ENCODE measurements at places on chromosomes 7 and 10.
A peak's percentile ranks its signal among the peaks of the same experiment; 100 is the strongest.

- no peak for DNase-seq
These were observed 70.6 kb upstream of the GRB10 start for GRCh38 chr7:50853311-50853710.

GRCh38 chr7:2107386-2108070 lies 125.2 kb downstream of the MAD1L1 start:
- no peak for DNase-seq

DNA sequence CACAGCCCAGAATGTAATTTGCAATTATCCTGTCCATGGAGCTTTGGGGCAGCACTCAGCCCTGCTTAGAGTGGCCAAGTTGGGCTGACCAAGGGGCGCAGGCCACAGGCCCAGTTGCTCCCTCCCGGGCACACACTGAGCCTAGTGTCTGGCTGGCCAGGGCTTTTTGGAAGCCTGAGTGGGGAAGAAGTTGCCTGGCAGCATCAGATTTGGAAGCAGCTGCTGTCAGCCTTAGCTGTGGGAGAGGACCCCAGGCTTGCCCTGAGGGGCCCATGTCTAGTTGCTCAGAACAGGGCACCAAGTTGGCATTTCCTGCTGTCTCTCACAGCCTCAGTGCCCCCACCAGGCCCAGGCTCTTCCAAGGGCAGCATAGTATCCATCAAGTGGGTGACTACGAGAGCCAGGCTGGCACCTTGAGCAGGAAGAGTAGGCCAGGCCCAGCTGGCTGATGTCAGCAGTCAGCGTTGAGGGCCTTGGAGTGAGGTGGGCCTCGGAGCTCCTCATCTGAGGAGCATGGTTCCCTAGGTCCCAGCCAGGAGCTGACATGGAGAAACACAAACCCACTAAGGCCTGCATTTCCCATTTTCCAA lies 14.4 kb downstream of the ANTXRL start:
- no peak for DNase-seq

GRCh38 chr10:1598393-1599153 lies 138.8 kb downstream of the ADARB2 start:
- DNase-seq = no peak

- DNase-seq = no peak
These were observed 305.9 kb downstream of the GATA3 start for GRCh38 chr10:8360365-8360764.

- DNase-seq = no peak
These were observed 79.3 kb upstream of the PPP2R2D start for GRCh38 chr10:131821378-131822012.

GRCh38 chr7:95737828-95738505 lies 34.4 kb upstream of the DYNC1I1 start:
- no peak for DNase-seq

- peak; percentile 51 for DNase-seq
These were observed 70.9 kb downstream of the DAGLB start for GRCh38 chr7:6376820-6377219.

- no peak for DNase-seq
These were observed 4.1 kb downstream of the OR9A4 start for GRCh38 chr7:141920281-141920680.

- no peak for DNase-seq
These were observed 165.8 kb downstream of the INHBA start for GRCh38 chr7:41536873-41537665.

- DNase-seq = no peak
These were observed 35.6 kb downstream of the SYPL1 start for GRCh38 chr7:106076537-106076936.

- DNase-seq = peak; percentile 94
These were observed 3.9 kb upstream of the MACC1 start for GRCh38 chr7:20220921-20221547.

GRCh38 chr7:113209449-113210203 lies 91.3 kb upstream of the SMIM30 start:
- no peak for DNase-seq

GRCh38 chr10:11177926-11178471 lies 160.3 kb downstream of the CELF2 start:
- peak; percentile 67 for DNase-seq

DNA sequence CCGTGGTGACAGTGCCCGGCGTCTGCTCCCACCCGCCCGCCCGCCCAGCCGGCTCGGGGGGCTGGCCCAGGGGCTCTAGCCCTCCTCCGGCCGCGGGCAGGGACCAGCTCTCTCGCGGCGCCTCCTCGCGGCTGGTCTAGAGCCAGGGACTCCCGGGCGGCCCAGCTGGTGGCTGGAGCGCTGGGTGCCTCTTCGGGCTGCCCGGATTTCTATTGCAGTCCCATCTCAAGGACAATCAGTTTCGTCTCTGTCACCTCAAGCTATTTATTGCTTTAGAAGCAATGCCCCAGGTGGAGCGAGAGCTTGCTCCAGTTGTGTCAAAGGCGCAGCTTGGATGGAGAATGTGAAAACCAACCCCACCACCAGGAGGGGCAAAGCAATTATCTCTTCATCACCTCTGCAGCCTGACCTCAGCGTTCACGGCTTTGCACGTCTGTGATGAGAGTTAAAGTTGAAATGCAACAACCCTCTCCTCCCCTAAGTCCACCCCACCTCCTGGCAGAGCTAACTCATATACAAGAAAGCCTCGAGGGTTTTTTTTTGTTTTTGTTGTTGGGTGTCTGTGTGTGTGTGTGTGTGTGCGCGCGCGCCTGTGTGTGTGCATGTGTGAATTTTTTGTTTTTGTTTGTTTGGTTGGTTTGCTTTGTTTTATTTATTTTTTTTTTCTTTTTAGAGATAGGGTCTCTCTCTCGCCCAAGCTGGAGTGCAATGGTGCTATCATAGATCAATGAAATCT lies at the start of gene ITGA8:
Gene ITGA8, minus strand, starts transcription at position 24 of the 736 bp plus-strand sequence. CDS start 151 bp downstream, outside the sequence.
- peak; percentile 4 for DNase-seq

GRCh38 chr7:1895664-1896515 lies 225.8 kb downstream of the ELFN1 start:
- no peak for DNase-seq

- DNase-seq = peak; percentile 22
These were observed 199.9 kb upstream of the GRB10 start for GRCh38 chr7:50982626-50983025.

- DNase-seq = no peak
These were observed 20.7 kb downstream of the FGFR2 start for GRCh38 chr10:121577568-121577967.

DNA sequence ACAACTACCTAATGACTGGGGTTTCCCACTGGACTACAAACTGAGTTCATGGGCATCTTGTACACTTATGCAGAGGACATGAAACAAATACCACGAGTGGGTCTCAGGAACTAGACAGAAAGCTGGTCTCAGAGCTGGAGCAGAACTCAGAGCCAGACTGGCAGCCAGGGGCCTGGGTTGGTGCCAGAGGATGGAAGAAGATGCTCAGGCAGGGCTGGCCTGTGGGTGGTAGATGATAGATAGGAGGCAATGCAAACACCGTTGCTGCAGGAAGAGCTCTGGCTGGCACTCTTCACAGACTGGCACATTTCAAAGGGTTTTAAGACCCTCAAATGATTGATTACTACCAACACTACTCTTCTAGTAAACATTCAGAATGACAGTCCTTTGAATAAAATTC lies 28.8 kb downstream of the ENO4 start:
- DNase-seq = no peak

DNA sequence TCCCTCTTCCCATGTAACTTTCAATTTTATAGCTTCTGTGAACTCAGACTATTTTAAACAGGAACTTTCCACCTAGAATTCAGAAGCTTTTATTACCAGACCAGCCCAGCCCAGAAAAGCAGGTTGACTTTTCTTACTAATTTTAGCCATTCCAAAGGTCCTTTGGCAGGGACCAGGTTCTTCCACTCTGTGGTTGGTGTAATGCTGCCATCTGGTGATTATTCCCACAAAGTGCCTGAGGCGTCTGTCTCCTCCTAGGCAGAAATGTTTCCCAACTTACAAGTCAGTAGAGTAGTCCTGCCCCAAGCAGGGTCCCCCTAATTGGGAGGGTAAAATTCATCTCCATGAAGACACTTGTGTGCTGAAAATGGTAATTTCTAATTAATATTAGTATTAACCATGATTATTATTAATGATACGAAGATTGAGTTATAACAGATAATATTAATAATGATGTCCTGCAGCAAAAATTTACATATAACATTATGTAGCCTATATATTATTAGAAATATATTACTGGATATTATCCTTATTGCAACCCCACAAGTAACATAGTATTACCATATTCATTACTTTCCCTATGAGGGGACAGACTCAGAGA lies 53.0 kb upstream of the PPP1R17 start:
- peak; percentile 68 for DNase-seq

- no peak for DNase-seq
These were observed 272.6 kb upstream of the NPSR1 start for GRCh38 chr7:34385384-34385783.

- DNase-seq = peak; percentile 74
These were observed 650.5 kb upstream of the SORCS1 start for GRCh38 chr10:107814865-107815487.

- DNase-seq = no peak
These were observed 5.8 kb downstream of the TWIST1 start for GRCh38 chr7:19111474-19112273.

GRCh38 chr7:66013938-66014337 lies 31.9 kb upstream of the GUSB start:
- DNase-seq = peak; percentile 60

GRCh38 chr7:47771336-47771989 lies 176.8 kb downstream of the PKD1L1 start:
- no peak for DNase-seq

DNA sequence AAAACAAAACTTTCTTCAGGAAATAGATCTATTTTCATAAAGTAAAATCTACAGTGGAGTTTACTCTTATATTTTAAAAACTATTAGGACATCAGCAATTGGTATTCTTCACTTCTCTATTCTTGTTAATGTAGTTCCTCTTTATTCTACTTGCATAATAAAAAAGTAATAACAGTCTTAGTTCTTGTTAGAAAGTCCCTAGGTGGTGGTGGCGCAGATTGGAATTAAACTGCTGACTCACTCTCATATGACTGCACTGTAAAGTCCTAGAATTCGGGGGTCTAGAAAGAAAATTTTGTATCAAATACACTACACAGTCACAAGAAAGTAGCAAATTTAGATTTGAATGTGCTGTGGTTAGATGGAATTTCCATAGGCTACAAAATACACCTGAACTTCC lies 44.6 kb upstream of the TES start:
- peak; percentile 27 for DNase-seq

DNA sequence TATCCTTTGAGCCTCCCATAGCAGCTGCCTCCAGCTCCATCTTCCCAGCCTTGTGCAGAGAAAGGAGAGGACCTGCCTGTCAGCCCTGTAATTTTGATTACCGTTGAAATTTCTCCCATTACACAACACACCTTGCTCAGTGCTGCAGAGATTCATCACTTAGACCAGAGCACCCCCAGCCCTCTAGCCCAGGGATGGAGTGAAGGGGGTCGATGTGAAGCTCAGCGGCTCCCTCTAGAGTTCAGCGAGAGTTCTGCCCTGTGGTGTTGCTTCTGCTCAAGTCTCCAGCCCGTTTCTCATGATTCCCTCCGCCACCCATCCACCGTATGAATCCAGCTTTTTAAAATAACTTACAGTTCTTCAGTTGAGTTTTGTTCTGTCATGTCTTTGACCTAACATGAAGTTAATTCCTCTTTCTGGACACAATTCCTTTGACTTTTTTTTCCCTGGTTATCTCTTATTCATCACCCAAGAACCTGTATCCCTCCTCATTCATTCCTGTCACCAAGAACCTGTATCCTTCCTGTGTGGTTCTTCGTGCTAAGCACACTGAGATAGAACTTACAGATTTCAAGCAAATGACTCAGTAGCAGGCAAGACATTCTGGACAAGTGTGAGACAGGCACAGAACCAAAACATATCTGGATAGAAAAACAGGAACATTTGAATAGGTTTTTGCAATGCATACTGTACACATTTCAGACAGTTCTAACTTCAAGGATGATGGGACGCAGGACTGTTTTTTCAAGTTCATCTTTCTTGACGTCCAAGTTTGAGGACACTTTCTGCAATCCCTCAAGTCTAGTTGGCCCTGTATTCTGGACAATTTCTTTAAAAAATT lies 35.0 kb upstream of the ZNF32 start:
- DNase-seq = peak; percentile 49

DNA sequence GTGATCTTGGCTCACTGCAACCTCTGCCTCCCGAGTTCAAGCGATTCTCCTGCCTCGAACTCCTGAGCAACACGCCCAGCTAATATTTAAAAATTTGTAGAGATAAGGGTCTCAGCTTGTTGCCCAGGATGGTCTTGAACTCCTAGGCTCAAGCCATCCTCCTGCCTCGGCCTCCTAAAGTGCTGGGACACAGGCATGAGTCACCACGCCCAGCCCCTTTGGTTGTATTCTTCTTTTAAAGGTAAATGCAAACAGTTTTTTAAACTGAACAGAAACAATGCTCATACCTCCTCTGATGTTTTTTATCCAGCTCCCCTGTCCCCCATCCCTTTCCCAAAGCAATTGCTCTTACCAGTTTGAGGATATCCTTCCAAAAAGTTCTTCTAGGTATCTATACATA lies 79.5 kb upstream of the DUSP5 start:
- no peak for DNase-seq

GRCh38 chr7:132544999-132545398 lies 31.3 kb downstream of the PLXNA4 start:
- no peak for DNase-seq

GRCh38 chr7:1987084-1987535 lies 245.6 kb downstream of the MAD1L1 start:
- no peak for DNase-seq

DNA sequence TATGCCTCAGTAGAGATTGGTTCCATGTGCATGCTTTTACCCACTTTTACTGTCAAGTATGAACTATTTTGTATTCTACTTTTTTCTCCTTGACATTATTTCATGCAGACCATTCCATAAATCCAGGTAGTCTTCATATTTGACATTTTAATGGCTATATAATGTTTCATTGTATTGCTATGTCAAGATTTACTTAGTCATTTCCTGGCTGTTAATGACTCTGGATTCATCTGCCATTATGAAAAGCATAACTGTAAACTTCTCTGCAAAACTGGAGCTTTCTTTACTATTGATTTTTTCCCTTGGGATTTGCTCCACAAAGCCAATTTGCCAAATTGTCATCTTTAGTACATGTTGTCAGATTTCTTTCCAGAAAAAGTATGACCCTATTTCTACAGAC lies 6.8 kb upstream of the MSRB2 start:
- no peak for DNase-seq

- DNase-seq = peak; percentile 83
These were observed 83.1 kb downstream of the SH3PXD2A start for GRCh38 chr10:103772096-103772845.

DNA sequence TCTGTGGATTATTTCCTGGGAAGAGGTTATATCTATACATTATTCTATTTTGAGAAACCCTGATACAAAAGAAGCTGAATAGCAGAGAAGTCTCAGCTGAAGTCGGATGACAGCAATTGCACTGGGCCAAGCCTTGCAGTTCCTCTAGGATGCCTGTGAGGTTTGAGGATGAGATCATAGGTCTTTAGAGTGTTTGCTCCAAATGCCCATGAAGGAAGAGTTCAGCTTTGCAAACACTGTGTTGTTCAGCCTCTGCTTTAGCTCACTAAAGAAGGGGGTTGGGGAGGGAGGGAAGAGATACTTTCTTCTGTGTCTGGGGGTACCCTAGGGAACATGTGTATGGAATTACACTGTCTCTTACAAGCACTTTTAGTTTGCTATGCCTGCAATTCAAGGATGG lies 282.5 kb upstream of the NRP1 start:
- no peak for DNase-seq
